Stimulated activated CD8-positive, alpha-beta memory T cell treated with anti-CD3 and anti-CD28 coated beads, Interleukin-12 subunit alpha, Interleukin-12 subunit beta, amount 100 ng/mL, for 4 hours (primary cell): ENCODE measurements at places on chromosomes 11 and 22.
A peak's percentile ranks its signal among the peaks of the same experiment; 100 is the strongest.

GRCh38 chr22:46408568-46409506 is 73.3 kb downstream of the TRMU start:
- no peak for DNase-seq

GRCh38 chr22:19430890-19431541 is 517 bp downstream of the HIRA start:
- DNase-seq: peak; percentile 19

- peak; percentile 14 for DNase-seq
Measured at GRCh38 chr11:6443269-6444003, 2.6 kb upstream of the HPX start.

GRCh38 chr11:16494918-16495691 is 138.8 kb upstream of the SOX6 start:
- DNase-seq: no peak

- no peak for DNase-seq
Measured at GRCh38 chr22:38623351-38623750, 32.8 kb downstream of the FAM227A start.

- DNase-seq: no peak
Measured at GRCh38 chr11:75598264-75598663, 36.2 kb downstream of the SERPINH1 start.

DNA sequence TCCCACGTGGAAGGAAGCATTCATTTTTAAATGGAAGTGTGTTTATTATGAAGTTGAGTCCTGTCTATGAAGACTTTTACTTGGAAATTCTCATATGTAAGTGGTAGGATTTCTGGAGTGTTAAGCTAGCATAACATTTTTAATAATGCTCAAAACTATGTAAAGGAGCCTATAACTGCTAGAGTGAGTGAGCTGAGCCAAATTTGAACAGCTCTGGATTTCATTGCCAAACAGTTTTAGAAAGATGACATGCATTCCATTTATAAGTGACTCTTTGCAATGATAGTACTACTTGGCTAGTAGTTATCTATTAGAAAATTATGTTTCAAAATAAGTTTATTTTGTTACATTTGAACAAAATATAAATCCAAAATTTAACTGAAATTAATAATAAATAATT is 721.2 kb downstream of the LUZP2 start:
- no peak for DNase-seq

GRCh38 chr11:72676861-72677341 is 2.7 kb upstream of the PDE2A start:
- DNase-seq: peak; percentile 23

DNA sequence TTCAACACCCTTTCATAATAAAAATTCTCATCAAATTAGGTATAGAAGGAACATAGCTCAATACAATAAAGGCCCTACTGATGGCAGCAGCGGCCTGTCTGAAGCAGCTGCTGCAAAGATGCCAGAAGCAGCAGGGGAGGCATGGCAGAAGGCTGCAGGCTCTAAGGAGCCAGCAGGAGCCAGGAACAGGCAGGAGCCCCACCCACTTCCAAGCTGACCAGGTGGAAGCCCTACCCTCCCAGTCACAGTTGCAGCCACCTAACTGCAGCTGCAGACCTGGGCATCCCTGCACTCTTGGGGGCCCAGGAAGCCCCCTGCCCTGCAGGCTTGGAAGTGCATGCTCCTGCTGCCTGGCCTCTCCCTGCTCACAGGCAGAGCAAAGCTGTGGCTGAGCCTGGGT is 18.2 kb upstream of the OR6A2 start:
- DNase-seq: no peak

GRCh38 chr11:121671283-121672168 is 218.8 kb upstream of the SORL1-AS1 start:
- DNase-seq: no peak

DNA sequence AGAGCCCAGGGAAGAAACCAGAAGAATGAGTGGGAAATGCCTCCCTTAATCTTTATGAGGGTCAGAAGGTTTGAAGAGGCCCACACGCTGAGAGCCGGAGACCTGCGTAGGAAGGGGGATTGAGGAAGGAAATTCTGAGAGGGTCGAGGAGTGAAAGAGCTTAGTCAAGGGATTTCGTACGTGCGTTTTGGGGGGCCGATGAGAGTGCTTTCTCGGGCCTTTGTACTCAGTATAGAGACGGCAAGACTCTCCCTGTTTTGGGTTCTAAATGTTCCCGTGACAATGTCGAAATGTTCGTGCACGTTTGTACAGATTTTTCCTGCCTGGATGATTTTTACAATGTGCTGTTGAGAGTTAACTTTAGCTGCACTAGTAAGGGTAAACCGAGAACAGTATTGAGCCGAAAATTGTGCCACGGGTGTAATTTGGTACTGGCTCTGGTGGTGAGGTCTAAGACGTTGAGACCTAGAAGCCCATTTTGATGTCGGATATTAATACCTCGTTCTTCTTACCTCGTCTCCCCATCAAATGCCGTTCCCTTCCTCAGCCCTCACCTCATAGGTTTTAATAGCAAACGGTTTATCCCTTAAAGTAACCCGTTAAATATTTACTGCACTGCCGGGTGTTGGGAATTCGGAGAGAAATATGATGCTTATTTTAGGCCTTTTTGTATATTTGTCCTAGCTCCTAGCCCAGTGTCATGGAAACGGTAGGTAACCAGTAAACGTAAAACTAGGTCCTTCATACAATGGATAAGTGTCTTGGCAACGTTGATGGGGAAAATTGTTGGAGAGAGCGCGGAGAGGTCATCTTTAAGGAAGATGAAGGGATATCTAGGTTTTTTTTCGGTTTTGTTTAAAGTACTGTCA is 734 bp downstream of the C11orf58 start:
- DNase-seq: no peak

DNA sequence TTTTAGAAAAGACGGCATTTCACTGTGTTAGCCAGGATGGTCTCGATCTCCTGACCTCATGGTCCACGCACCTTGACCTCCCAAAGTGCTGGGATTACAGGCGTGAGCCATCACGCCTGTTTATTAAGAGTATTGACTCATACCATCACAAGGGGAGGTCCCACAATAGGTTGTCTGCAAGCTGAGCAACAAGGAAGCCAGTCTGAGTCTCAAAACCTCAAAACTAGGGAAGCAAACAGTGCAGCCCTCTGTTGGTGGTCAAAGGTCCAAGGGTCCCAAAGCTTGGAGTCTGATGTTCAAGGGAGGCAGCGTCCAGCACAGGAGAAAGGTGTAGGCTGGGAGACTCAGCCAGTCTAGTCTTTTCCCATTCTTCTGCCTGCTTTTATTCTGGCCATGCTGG is 32.8 kb upstream of the LDLRAD3 start:
- no peak for DNase-seq

DNA sequence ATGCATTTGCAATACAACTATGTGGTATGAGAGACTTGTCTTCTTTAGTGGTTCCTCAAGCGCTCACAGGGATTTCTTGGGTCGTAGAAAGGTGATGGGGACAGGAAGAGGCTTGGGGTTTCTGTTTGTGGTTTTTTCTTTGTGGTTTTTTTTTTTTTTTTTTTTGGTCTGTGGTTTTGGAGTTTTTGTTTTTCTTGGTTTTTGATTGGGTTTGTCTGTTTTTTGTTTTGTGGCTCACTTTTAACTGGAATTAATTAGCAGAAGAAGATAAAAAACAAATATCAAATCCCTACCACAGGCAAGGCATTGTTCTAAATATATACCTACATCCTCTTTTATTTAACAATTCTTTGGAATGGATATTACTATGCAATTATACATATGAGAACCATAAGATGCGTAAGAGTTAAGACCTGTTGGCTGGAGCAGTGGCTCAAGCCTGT is 5.5 kb downstream of the TTC28 start:
- no peak for DNase-seq

GRCh38 chr22:26722159-26722558 is 64.8 kb downstream of the MIAT start:
- no peak for DNase-seq

DNA sequence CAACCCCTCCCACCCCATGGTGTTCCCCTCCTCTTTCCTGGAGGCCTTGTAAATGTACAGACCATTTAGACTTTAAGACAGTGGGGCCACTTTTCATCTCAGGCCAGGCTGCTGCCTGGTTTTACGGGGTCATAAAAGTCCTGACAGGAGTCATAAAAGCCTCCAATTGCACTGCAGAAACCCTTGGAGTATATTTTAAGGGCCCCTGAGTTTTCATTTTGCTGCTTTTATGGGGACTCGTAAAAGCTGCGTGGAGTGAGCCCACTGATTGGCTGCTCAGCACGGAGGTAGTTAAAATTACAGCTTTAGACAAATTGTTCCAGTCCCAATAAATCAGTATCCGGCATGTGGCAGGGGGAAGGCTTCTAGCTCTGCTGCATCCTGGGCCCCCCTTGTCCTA is 627.6 kb downstream of the NTM start:
- DNase-seq: no peak

- DNase-seq: no peak
Measured at GRCh38 chr11:26557666-26558065, 14.4 kb downstream of the MUC15 start.

DNA sequence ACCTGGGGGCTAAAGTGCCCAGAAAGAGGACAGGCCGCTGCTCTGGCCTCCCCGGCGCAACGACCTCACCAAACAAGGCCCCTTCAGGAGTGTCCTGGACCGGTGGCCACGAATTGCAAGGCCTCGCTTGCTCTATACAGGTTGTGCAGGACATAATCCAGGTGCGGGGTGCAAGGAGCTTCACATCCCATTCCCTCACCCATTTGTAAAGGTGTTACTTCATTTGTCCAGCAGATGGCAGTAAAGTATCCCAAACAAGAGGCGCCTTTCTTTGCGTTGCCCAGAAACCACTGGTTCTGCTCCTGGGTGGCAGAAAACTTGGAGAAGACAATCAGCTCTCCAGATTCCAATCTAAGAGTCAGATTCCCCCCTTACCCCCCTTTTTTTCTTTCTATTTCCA is 35.9 kb upstream of the PRDM11 start:
- DNase-seq: no peak

DNA sequence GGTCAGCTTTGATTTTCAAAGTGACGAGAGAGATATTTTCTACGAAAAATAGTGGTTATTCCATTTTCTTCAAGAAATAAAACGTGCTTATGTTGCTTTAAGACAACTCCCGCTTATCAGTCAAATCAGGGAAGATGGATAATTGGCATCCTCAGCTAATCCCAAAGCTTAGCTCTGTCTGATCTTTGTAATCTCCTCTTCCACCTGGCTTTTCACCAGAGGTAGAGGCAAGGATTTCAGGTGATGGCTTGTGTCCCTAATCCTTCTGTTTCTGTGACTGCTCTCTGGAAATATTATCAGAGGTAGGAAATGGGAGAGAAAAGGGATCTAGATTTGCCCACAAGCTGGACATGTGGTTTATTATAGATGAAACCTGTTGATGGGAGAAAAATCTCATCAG is 78.9 kb downstream of the DBX1 start:
- DNase-seq: no peak

- no peak for DNase-seq
Measured at GRCh38 chr11:57203359-57203758, 21.6 kb downstream of the LRRC55 start.

- DNase-seq: no peak
Measured at GRCh38 chr11:96035740-96036078, 111.8 kb upstream of the MTMR2 start.

DNA sequence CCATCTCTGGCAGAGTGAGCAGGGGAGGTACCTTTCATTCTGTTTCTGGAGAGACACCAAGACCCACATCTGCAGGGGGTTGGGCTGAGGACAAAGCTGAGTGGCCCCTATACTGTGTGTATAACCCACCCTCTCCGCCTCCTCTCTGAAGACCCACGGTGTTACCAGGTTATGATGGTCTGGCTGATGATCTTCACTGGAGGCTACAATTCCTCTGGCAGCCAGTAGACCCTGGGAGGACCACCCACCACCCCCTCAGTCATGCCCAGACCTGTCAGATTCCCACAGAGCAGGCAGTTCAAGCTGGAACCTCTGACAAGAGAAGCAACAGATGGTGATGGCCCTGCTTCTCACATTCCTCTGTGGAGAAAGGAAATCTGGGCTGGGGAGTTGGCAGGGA is 11.4 kb upstream of the KCNJ1 start:
- DNase-seq: no peak

DNA sequence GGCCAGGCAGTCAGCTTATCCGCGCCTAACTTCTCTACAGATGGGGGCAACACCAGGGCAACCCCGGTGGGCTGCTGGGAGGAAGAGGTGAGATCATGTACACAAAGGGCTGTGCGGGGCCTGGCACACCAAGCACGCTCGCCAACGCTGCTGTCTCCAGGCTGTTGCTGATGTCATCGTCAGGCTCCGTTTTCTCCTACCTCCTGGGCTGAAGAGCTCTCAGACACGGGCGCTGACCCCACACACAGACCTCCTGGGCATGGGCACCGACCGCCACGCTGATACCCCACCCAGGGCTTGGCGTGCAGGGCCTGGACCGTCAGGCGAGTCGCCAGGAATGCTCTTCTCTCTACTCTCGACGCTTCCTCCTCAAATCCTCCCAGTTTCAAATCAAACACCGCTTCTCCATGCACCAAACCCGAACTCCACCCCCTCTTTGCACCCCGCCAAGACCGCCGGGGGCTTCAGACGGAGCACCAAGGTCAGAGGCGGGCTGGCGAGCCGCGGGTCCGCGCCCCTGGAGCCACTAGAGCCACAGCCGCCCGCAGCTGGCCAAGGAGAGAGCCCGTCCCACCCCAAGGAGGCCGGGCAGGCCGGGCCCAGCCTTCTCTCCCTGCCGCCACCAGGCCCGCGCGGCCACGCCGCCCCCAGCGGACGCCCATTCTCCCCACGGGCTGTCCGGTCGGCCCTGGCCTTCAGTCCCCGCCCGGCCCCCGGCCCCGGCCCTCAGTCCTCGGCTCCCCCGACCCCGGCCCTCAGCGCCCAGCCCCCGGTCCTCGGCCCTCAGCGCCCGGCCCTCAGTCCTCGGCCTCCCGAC is 772 bp downstream of the SBF1 start:
- no peak for DNase-seq

- DNase-seq: no peak
Measured at GRCh38 chr11:17748044-17748443, 13.5 kb downstream of the KCNC1 start.

DNA sequence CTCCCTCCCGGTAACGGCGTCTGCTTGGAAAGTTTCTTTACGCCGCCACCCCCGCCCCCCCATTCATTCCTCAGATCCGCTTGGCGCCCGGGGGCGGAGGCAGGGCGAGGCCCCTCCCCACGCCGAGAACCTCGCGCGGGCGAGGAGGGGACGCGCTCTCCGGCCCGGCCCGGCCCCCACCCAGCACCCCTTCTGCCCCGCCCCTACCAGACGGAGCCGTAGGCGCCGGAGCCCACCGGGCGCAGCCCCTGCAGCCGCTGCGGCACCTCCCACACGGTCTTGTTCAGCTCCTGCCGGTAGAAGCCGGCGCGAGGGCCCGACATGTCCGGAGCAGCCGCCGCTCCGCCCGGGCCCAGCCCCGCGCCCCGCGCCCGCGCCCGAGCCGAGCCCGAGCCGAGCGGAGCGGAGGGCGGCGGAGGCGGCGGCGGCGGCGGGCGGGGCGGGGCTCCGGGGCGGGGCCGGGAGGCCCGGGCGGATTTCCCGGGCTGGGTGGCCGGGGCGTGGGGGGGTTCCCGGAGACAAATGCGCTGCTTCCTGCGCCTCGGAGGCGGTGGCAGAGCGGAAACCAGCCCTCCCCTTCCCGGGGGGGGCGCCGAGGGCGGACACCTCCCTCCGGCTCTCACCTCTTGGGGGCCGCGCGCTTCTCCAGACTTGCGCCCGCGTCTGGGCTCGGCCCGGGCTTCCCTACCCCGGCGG is at the start of gene MAPK11:
TSS of gene MAPK11 (minus strand) at position 411 of the 696 bp plus-strand sequence. CDS start at position 323, 88 bp downstream.
- peak; percentile 59 for DNase-seq
